ENCODE measurements at places on chromosomes 11 and 22.

GRCh38 chr11:111976119-111976766 is 39.1 kb downstream of the DIXDC1 start:
- no peak for DNase-seq

- DNase-seq = peak; percentile 23
Measured at GRCh38 chr11:68582416-68583040, 101.8 kb upstream of the GAL start.

DNA sequence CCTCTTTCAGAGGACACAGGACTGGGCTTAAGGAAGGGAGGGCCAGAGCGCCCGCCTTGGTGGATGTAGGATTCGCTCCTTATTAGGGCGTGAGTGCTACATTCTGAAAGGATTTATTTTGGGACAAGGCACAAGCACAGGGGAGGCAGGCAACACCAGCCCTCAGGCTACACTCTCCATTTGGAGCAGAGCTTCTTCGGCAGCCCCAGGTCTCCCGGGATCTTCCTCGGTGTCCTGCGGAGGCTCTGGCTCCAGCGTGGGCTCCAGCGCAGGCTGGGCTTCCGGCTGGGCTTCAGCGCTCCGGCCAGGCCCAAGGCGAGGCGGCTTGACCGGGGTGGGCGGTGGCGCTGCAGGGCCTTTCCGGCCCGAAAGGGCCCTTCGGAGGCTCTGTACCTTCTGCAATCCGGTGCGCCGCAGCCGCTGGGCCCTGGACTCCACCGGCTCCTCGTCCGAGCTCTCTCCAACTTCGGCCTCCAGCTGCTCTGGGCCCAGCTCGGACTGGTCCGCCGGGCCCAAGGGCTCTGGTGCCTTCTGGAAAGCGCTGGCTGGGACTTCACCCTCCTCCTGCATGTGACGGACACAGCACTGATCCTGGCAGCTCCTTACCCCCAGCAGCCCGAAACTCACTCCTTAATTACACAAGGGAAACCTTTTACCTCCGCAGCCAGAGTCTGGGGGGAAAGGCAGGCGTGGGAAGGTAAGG is 1.1 kb downstream of the CAVIN3 start:
- peak; percentile 60 for DNase-seq

- DNase-seq = no peak
Measured at GRCh38 chr22:49882519-49883293, 29.1 kb downstream of the ZBED4 start.

- no peak for DNase-seq
Measured at GRCh38 chr11:134763030-134763388, 351.0 kb upstream of the B3GAT1 start.

DNA sequence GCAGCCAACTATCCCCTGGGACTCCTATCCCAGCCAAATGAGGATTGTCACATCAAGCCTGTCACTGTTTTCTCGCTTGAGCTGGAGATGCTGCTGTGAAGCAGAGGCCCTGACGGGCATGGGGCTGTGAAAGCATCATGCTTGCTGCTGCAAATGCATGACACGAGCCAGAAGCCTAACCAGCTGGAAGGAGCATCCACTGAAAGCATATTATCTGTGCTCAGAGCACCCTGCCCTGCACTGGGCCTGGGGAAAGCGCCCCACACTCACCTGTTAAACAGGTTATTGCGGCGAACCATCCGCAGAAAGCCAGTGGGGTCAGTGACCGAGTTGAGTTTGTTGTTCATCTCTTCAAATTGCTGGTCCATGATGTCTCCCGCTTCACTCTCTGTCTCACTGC is 110.9 kb upstream of the PITPNB start:
- DNase-seq = no peak

DNA sequence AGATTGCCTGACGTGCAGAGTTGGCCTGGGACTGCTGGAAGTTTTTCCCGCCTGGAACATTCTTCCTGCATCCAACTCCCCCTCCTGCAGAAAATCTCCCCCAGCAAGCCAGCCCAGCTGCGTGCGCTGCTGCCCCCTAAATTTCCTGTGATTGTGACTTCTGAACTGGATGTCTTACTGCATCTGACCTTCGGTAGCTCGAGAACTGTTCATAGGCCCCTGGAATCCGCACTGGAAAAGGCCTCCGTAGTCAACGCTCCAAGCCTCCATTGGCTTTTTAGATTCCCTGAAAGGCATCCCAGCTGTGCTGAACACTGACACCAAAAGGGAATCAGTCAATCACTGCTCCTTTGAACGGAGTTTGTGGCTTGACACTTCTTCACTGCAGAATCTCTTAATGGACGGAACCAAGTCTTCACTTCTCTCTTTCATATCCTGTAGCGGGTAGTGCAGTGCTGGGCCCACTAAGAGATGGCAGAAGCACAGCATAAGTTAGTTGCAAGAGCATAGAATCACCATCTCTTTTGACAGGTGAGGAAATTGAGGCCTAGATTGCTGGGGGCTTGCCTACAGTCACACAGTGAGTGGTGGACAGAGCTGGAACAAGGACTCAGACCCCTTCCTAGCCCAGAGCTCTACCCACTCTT is 14.2 kb upstream of the RASD2 start:
- no peak for DNase-seq

GRCh38 chr11:119389611-119390254 is 8.2 kb upstream of the USP2 start:
- peak; percentile 32 for DNase-seq

- DNase-seq = no peak
Measured at GRCh38 chr22:37167981-37168647, 18.4 kb upstream of the IL2RB start.

- DNase-seq = no peak
Measured at GRCh38 chr11:13346470-13346869, 68.9 kb downstream of the BMAL1 start.

- no peak for DNase-seq
Measured at GRCh38 chr22:17792299-17792698, 18.0 kb upstream of the BID start.

GRCh38 chr11:44950625-44951476 is at the start of gene TP53I11:
Gene TP53I11, minus strand, starts transcription at chr11:44950883. Its CDS starts 12,548 bp downstream, at chr11:44938335.
- DNase-seq = peak; percentile 95

GRCh38 chr11:45178890-45179671 is 32.6 kb downstream of the PRDM11 start:
- DNase-seq = no peak

- no peak for DNase-seq
Measured at GRCh38 chr11:2808850-2809846, 76.4 kb downstream of the CDKN1C start.

DNA sequence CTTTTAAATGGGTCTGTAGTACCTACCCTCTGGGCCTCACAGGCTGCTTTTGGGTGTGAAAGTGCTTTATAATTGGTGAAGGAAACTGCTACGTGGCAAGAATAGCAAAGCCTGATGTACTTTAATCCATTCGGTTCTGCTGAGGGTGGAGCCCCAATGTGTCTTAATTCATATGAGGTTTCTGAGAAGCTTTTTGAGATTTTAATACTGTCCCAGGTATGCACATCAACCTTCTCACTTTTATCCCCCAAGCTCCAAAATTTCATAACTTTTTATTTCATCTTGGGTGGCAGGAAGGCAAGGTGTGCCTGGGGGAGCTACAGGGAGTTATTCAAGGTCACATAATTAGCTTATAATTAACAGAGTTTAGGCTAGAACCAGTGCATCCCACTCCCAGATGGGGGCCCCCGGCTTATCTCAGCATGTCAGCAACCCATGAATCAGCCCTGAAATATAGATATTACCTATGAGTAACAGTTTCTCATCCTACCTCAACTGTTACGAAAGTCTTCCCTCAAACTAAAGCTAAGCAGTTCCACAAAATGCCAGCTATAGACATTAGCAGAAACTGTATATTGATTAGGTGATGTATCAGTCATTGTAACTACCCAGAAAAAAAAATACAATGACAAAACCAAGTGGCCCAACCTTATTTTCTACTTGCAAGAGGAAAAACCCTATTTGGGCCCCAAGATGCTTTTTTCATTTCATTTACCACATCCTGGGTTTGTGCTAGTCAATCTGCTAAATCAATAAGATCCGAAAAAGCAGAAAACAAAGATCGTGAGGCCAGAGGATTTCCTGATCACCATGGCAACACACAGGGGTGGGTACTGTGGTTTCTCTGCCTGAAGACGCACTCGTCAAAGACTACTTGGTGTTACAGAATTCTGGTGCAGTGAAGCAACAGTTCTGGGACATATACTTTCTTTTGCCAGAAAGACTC is 26.7 kb downstream of the CD44 start:
- DNase-seq = peak; percentile 83

GRCh38 chr11:399731-400211 is 5.8 kb downstream of the PKP3 start:
- no peak for DNase-seq

GRCh38 chr11:76588455-76589325 is 81.9 kb downstream of the LRRC32 start:
- DNase-seq = no peak

GRCh38 chr22:37892566-37893335 is 13.3 kb upstream of the MICALL1 start:
- DNase-seq = no peak

DNA sequence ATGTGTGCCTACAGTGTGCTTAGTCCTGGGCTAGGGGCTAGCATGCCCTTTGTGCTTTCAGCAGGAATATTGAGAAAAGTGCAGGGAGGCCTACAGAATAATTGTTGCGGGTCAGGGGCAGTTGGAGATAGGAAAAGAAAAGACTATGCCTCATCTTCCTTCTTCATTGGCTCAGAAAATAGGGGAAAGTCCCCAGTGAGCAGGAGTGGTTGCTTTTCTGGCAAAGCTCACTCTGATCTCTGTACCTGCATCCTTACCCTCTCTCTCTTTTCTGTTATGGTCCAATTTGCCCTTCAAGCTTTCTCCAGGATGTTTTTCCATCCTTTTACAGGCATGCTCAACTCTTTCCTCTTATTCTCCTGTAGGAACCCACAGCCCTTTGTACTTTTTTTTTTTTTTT is 29.5 kb upstream of the RRM1 start:
- no peak for DNase-seq
